ENCODE measurements at places on chromosomes 1 and 21.

DNA sequence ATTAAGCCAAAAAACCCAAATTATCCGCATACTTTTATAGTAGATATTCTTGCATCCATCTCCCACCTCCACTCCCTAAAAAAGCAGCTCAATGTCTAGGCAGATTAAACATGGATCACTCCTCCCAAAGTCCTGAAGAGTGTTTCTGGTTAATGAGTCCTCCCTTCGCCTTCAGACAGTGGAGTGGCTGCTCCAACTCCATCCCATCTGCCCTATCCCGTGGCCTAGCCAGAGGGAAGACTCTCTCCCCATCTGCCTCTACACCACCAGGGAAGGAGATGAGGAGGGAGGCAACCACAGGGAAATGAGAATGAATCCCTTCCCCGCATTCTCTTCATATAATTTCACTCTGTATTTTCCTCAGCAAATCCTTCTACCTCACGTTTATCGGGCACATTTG, 103.8 kb downstream of the SLC45A1 start:
- H3K27me3 ChIP-seq = no peaks in the 10 kb centered on the region
- H3K36me3 ChIP-seq = peaks cover 11% of the 10 kb centered on the region
- no peak for DNase-seq
- H3K4me1 ChIP-seq = peaks cover 25% of the 10 kb centered on the region
- H3K27ac ChIP-seq = no peak overlapping the region
- H3K4me3 ChIP-seq = no peak overlapping the region

- no peak for DNase-seq
- peak overlapping the region; percentile 10 for H3K27ac ChIP-seq
- no peak overlapping the region for H3K4me3 ChIP-seq
- H3K4me1 ChIP-seq = no peaks in the 10 kb centered on the region
Measured at GRCh38 chr1:32094746-32095521, 12.9 kb upstream of the KPNA6 start.

- peaks cover 3% of the 10 kb centered on the region for H3K36me3 ChIP-seq
- H3K27me3 ChIP-seq = no peaks in the 10 kb centered on the region
- DNase-seq = no peak
- H3K4me3 ChIP-seq = no peak overlapping the region
- no peak overlapping the region for H3K27ac ChIP-seq
Measured at GRCh38 chr1:202565890-202566602, 144.2 kb downstream of the SYT2 start.

GRCh38 chr1:11610629-11611180, 43.5 kb downstream of the FBXO2 start:
- H3K36me3 ChIP-seq = no peaks in the 10 kb centered on the region
- H3K4me1 ChIP-seq = no peaks in the 10 kb centered on the region
- no peak overlapping the region for H3K27ac ChIP-seq
- DNase-seq = no peak

- H3K4me3 ChIP-seq = no peak overlapping the region
- H3K27ac ChIP-seq = no peak overlapping the region
- DNase-seq = no peak
- no peaks in the 10 kb centered on the region for H3K36me3 ChIP-seq
- peaks cover 17% of the 10 kb centered on the region for H3K4me1 ChIP-seq
Measured at GRCh38 chr1:109808703-109809102, 45.0 kb upstream of the EPS8L3 start.

- H3K4me1 ChIP-seq = peaks cover 16% of the 10 kb centered on the region
- H3K4me3 ChIP-seq = no peak overlapping the region
- DNase-seq = no peak
- H3K27me3 ChIP-seq = no peaks in the 10 kb centered on the region
- H3K27ac ChIP-seq = no peak overlapping the region
Measured at GRCh38 chr1:155835548-155835947, 21.5 kb downstream of the GON4L start.

- H3K36me3 ChIP-seq = no peaks in the 10 kb centered on the region
- peaks cover 4% of the 10 kb centered on the region for H3K27me3 ChIP-seq
- H3K27ac ChIP-seq = no peak overlapping the region
- H3K4me1 ChIP-seq = peaks cover 3% of the 10 kb centered on the region
Measured at GRCh38 chr1:57620605-57621004, 196.7 kb upstream of the DAB1 start.

- no peaks in the 10 kb centered on the region for H3K27me3 ChIP-seq
- H3K4me3 ChIP-seq = no peak overlapping the region
- no peaks in the 10 kb centered on the region for H3K4me1 ChIP-seq
- H3K36me3 ChIP-seq = peaks cover 2% of the 10 kb centered on the region
Measured at GRCh38 chr1:228282329-228283042, 74.6 kb downstream of the OBSCN start.

DNA sequence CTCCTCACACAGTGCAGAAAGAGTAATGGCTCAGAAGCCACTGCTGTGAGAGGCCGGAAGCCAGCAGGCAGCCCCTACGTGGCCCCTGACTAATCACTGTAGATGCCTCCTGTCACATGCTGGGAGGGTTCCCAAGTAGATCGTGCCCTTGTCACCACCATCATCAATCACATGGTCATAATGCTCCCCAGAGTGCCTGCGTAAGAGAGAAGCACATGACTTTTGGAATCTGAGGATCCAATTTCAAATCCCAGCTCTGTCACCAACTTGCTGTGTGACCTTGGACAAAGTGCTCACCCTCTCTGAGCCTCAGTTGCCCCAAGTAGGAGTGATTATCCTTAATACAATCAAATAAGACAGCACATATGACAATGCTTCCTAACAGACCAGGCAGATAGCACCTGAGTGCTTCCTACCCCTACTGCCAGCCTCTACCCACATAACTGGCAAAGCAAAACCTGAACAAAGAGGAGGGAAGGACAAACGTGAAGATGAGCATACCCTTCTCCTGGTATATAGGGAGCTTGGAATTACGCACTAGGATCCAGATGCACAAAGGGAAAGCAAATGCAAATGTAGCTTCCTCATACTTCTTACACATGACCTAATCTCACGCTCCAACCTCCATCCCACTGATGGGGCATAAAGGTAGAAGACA, 65.7 kb downstream of the SDC3 start:
- no peaks in the 10 kb centered on the region for H3K4me1 ChIP-seq
- H3K27me3 ChIP-seq = peaks cover 54% of the 10 kb centered on the region
- H3K4me3 ChIP-seq = no peak overlapping the region

DNA sequence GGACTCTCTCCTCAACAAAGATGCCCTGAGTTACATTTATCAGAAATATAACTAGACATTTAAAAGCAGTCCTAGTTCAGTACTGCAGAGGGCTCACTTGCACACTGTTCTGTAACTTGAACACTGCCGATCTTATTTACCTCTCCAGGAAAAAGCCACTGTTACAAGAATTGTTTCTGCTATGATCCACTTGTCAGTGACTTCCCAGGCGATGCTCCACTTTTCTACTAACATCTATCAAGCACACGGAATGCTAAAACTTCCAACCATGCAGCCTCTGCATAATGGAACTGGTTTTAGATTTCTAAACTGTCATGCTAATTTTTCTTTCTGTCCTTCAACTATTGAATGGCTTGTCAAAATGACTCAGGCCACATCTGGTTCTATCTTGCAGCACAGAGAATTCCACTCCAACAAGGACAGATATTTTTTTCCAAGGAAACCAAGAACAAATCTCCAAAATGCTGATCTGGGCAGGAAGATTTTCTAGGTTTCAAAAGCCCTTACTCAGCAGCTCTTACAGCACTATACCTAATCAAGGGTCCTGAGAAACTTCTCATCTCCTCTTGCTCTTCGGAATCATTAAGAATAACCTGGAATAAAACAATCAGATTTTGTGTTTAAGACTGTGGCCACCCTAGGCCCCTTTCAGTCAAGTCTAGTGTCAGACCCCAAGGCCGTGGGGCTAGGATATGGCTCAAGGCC, 9.9 kb downstream of the SEC16B start:
- H3K36me3 ChIP-seq = no peaks in the 10 kb centered on the region
- H3K27ac ChIP-seq = no peak overlapping the region
- H3K27me3 ChIP-seq = no peaks in the 10 kb centered on the region
- no peaks in the 10 kb centered on the region for H3K4me1 ChIP-seq

GRCh38 chr1:42904434-42904833, 54.2 kb downstream of the SLC2A1 start:
- no peak overlapping the region for H3K27ac ChIP-seq
- no peaks in the 10 kb centered on the region for H3K36me3 ChIP-seq
- H3K4me3 ChIP-seq = no peak overlapping the region

DNA sequence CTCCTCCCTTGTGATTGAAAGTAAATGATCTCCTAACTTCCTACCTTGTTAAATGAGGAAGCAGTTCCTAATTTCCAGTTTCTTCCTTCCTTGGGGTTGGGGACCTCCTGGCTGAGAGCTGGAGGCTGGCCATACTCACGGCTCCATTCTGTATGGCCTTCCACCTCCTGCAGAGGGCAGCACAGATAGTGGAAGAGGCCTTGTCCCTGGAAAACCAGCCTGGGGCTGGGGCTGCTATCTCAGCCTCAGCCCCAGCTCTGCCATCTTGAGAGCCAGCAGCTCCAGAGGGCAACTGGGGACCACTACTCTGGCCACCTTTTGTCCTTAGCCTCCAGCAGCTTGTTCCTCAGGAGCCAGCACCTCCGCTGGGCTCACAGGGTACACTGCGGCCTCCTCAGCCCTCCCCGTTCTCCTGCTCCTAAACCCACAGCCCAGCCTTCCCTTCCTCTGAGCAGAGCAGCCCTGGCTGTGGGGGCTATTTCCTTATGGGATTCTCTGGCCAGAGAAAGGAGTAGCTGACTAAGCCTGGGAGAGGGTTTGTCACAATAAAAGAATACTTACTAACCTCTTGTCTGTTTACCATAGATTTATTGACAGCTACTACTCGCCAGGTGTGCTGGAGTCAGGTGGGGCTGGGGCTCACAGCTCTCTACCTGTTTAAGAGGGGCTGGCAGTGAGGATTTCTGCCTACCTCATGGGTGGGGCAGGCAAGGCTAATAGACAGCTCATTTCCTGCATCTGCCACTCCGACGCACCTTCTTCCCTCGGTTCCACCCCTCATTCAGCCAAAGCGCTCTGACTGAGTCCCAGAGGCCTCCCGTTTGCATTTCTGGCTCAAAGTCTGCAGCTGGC, 6.3 kb downstream of the TMEM234 start:
- peak; percentile 77 for DNase-seq
- H3K27me3 ChIP-seq = no peaks in the 10 kb centered on the region
- H3K4me1 ChIP-seq = peaks cover 14% of the 10 kb centered on the region
- no peaks in the 10 kb centered on the region for H3K36me3 ChIP-seq
- no peak overlapping the region for H3K27ac ChIP-seq
- H3K4me3 ChIP-seq = no peak overlapping the region

DNA sequence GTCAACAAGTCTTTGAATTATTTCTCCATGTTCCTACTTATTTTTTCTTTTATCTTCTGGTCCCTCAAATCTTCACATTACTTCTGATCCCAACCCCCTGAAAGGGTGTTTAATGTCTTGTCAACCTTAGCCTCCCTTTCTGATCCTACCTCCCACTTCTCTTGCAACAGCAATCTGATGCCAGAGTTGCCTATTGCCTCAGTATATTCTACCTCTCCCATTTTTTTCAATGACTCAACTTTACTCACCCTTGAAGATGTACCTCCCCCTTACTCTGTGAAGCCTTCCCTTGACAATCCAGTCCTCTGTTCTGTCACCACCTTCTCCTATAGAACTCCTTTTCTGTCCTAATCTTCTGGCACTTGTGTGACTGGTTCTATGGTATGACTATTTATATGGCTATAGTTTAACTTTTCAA, 99.5 kb upstream of the CD55 start:
- no peak overlapping the region for H3K27ac ChIP-seq
- no peaks in the 10 kb centered on the region for H3K36me3 ChIP-seq
- no peaks in the 10 kb centered on the region for H3K27me3 ChIP-seq
- peaks cover 4% of the 10 kb centered on the region for H3K4me1 ChIP-seq
- no peak for DNase-seq

- H3K4me3 ChIP-seq = no peak overlapping the region
- H3K27me3 ChIP-seq = no peaks in the 10 kb centered on the region
- DNase-seq = peak; percentile 24
- peaks cover 3% of the 10 kb centered on the region for H3K4me1 ChIP-seq
- H3K27ac ChIP-seq = no peak overlapping the region
- no peaks in the 10 kb centered on the region for H3K36me3 ChIP-seq
Measured at GRCh38 chr1:194102607-194103006, 916.2 kb upstream of the B3GALT2 start.

- H3K4me1 ChIP-seq = peaks cover 91% of the 10 kb centered on the region
- DNase-seq = peak; percentile 95
- no peaks in the 10 kb centered on the region for H3K27me3 ChIP-seq
Measured at GRCh38 chr1:12173631-12174121, 6.9 kb downstream of the TNFRSF1B start.

DNA sequence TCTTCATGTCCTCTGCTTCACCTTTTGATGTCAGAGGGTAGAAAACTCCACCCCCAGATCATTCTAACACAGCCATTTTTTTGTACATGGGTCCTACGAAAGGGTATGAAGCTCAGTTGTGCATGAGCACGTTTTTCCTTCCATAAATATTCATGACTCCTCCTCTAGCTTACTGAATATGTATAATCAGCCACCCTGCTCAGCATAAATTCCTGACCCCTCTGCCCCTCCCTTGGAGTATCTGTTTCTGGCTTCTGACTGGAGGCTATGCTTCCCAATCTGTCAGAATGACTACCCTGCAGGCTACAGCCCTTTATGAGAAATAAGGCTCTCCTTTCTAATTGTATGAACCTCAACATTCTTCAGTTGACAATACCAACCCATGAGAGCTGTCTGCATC, 42.8 kb upstream of the PARP1 start:
- H3K36me3 ChIP-seq = no peaks in the 10 kb centered on the region
- no peak for DNase-seq
- H3K27ac ChIP-seq = no peak overlapping the region

- H3K4me3 ChIP-seq = no peak overlapping the region
- H3K36me3 ChIP-seq = no peaks in the 10 kb centered on the region
- H3K27ac ChIP-seq = no peak overlapping the region
- DNase-seq = no peak
- peaks cover 15% of the 10 kb centered on the region for H3K4me1 ChIP-seq
Measured at GRCh38 chr1:34870395-34870794, 10.8 kb upstream of the SMIM12 start.

DNA sequence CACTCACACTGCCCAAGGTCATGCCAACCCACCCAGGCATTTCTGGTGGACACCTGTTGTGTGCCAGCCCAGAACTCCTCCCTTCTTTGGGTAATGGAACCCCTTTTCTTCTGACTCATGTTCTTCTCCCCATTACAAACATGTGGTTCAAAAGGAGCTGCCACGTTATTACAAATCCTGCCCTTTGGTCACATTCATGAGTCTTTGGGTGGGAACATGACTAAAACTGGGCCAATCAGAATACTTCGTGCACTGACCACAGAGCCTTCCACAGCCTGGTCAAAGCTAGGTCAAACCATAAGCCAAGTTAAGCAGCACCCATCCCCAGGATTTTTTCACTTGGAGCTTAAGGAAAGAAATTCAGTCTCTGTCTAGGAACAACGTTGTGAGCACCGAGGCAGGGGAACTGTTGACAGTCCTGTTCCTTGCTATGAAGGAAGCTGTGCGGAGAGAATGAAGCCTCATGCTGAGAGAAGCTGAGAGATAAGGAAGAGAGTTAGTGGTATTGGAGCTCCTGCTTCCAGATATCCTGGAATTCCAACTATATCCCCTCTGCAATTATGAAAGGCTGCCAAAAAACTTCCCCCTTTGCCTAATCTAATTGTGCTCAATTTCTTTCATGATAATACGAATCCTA, 46.8 kb upstream of the DIPK1A start:
- H3K27me3 ChIP-seq = no peaks in the 10 kb centered on the region
- no peak for DNase-seq
- H3K4me1 ChIP-seq = peaks cover 3% of the 10 kb centered on the region
- no peak overlapping the region for H3K4me3 ChIP-seq
- H3K27ac ChIP-seq = no peak overlapping the region
- no peaks in the 10 kb centered on the region for H3K36me3 ChIP-seq
